ENCODE measurements at places on chromosomes 12 and 14. TPM values are rescaled to one million over a fixed set of nuclear protein-coding genes. Genes with fewer than 3 reads are reported as not detected.

DNA sequence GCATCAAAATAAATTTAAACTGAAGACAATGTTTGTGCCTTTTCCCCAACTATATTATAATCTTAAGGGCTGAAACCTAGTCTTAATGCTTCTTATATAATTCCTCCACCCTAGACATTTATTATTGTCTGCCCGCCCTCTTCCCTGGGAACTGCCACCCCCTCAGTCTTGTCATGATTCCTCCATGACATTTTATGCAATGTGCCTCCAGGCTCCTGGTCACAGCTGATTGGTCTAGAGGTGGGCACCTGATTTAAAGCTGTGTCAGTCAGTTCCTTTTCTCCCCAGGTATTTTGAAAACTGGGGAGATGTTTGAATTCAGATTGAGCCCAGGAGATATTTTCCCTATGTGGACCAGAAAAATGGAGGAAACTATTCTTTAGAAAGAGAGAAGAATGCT is 401.4 kb downstream of the PCNX1 start:
- no peak for DNase-seq

MMP17 gene
- 13.2 TPM for polyA plus RNA-seq

- DNase-seq = no peak
These were observed 35.9 kb downstream of the XRCC3 start for GRCh38 chr14:103679351-103679750.

- DNase-seq = no peak
These were observed 23.6 kb upstream of the USP44 start for GRCh38 chr12:95574799-95575452.

GRCh38 chr12:76117067-76117691 is 32.7 kb upstream of the NAP1L1 start:
- DNase-seq = no peak

TBC1D30 gene
- polyA plus RNA-seq = 0.40 TPM

JPH4 gene
- not detected for polyA plus RNA-seq

SYCP3 gene
- 0.06 TPM for polyA plus RNA-seq

DNA sequence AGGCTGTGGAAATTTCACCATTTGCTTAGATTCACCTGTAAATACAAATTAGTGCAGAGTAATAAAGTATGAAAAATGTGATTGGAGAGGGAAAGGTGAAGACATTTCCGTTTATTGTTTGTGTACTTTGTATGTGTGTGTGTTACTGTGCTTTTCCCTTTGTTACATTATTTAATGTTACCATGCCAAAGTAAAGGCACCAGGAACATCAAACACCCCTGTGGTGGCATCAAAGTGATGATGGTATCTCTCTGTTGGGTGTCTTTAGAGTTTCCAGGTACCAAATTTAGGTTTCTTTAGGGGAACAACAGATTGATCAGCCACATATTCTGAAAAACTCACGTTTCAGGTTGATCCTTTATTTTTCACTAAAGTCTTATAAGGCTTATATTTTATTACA is 189.0 kb upstream of the FBXO33 start:
- DNase-seq = no peak

- DNase-seq = no peak
These were observed 82.5 kb downstream of the SH2B3 start for GRCh38 chr12:111488271-111488670.

- DNase-seq = no peak
These were observed 23.8 kb downstream of the HSPB8 start for GRCh38 chr12:119202544-119202943.

VASH1 gene
- 6.0 TPM for polyA plus RNA-seq

DNA sequence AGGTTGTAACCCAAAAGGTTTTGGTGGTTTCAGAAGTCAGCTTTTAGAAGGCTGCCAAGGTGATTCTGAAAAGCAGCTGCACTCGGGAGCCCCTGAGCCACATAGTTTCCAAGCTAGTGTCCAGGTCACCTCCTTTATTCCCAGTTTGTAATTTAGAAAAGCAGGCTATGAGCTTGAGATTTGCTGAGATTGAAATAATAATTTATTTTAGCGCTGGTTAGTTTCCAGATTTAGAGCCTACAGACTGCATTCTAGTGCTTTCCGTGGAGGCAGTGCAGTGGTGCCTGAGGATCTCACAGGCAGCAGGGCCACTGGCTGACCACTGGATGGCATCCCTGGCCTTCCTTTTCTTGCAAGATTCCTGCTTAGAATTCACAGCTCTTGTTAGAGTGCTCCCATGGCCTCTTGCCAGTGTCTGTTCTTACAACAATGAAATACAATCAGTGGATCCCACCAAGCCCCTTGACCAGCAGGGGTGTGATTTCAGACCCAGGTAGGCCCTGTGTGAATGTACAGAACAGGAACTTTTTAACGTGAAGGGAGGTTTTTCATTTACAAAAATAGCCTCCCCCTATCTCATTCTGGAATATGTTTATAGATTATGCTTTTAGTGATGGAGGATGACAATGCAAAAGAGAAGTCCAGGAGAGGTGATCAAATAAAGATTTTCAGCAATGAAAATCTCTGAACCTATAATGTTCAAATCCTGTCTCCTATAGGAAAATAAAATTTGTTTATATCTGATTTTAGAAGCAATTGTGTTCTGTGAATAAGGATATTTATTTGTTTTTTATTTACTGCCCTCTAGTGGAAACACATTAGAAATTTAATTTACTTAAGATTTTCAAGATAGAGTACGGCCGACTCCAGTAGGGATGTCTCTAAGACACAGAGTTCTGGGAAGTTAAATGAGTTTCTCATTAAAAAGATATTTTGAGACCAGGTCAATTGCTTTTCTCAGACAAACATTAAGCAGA is 362.1 kb upstream of the STXBP6 start:
- no peak for DNase-seq

- DNase-seq = no peak
These were observed 332 bp upstream of the TBC1D30 start for GRCh38 chr12:64824130-64824499.

USP44 gene
- 53.9 TPM for polyA plus RNA-seq
